ENCODE measurements at places on chromosomes 13 and 19.

DNA sequence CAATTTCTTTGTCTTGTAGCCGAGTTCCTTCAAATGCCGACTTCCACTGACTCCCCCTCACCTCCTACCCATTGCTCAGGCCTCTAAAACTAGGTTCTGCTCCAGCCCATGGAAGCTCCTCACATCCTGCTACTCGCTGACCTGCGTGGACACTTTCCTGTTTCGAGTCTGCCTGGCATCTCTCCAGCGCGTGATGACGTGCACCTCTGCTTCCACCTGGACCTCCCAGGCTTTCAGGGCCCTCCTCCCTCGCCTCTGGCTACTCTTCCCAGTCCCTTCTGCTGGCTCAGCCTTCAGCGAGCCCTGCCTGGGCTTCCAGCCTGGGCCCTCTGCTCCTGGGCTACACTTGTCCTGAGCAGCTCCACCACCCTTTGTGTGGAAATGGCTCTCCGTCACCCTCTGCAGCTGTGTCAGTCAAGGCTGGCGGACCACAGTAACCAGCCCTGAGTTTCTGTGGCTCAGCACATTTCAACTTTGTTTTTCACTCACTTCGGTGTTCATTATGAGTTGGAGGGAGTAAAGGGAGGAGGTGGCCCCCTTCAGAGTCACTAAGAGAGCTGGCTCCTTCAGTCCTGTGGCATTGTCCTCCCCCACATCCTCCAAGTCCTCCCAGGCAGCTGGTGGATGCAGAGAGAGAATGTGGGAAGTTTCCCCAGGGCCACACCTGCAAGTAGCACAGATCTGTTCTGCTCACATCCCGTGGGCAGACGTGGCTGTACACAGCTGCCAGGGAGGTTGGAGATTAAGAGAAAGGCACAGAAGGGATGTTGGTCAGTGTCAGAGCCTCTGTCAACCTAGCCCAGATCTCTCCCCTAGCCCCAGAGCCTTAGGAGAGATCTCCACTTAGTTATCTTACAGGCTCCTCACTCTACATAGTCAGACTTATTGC is 49.4 kb downstream of the SERP2 start:
- DNase-seq, result no peak

DNA sequence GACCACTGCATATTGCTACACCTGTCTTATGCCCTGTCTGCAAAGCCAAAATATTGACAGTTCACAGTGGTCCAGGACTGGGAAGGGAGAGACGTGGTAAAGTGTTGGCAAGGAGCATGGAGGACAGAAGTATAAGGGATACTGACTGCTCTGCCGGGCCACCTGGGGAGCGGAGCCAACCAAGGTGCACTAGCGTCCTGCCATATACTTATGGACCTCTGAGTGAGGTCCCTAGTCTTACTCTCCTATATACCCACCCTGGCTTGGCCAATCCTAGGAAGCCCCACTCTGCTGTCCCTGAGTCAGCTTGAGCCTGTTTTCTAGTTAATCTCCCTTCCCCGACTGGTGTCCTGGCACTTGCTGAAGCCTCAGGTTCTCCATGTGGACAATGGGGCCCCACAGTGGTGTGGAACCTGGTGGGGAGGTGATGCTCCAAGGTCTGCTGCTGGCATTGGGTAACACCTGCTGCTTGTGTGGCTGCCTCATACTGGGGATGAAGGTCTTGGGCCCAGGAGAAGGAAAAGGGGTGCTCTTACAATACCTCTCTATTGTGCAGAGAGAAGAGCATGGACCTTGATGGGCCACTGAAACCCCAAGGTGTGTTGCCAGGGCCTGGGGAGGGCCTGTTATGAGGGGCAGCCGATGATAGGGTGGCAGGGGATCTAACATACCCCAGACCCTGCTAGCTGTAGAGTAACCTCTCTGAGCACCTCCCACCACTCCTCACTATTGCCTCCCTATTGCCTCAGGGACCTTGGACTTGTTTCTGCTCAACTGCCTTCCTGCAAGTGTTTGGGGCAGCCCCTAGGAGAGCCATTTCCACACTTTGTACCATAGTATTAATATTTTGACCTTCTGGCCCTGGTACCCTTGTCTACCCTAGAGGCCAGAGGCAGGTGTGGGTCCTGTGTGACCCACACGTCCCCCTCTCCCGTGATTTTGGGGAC is 6.7 kb upstream of the TRIM28 start:
- DNase-seq, result no peak

GRCh38 chr13:107291875-107292274 is 723.9 kb upstream of the ARGLU1 start:
- no peak for DNase-seq

- peak; percentile 1 for DNase-seq
Measured at GRCh38 chr19:36638862-36639510, 27.7 kb downstream of the ZNF461 start.

GRCh38 chr19:50708179-50708879 is 11.3 kb downstream of the SHANK1 start:
- no peak for DNase-seq

GRCh38 chr13:25116044-25116443 is 20.1 kb downstream of the PABPC3 start:
- DNase-seq, result no peak

DNA sequence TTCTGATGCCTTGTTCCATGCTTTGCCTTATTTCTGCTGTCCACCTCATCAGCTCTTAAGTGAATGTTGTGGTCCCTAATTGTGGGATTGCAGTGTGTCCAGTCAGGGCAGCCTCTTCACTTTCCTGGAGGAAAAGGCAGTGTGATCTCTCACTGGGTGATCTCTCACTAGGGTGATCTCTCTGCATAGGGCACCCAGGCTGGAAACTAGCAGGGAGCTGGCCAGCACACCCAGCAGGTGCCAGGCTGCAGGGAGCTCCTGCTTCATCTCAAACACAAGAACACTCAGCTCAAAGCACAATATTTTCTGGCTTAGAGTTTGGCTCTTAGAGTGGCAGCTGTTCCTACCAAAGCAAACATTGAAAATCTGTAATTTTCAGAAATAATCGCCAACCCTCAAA is 36.5 kb upstream of the TSHZ3 start:
- DNase-seq, result no peak

- DNase-seq, result peak; percentile 63
Measured at GRCh38 chr19:17337675-17338432, 501 bp downstream of the GTPBP3 start.
